ENCODE measurements at places on chromosomes 4 and X.

DNA sequence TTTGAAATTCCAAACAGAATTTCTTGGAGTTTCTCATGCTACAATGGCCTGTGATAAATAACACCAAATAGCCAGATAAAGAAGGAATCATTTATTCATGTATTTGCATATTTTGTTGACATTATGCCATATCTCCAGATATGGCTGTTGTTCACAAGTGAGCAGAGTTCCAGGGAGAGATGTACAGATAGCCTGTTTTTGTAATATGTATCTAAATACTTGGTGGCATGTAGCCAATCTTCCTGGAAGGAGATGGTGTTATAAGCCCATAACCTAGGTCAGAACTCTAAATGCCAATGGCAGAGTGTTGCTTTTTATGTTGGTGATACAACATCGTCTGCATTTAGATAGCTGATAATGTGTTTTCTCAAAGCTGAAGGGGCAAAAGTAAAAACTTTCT is 292.2 kb downstream of the FBXO8 start:
- DNase-seq = no peak

DNA sequence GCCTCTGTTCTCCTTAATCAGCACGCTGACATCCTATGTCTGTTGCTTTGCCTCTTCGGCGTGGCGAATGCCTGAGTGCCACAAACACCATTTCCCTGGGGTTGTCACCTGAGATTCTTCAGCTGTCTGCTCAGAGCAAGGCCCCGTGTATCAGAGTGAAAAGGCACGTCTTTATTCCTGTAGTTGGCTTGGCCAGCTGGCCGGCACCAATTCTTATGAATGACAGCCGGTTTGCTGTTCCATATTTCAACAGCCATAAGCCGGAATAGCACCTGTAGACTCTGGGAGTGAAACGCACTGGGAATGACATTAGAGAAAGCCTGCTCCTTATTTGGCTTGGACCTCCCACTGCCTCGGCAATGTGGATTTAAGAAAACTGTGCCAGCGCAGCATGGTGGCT is 89.3 kb downstream of the MGST2 start:
- DNase-seq = no peak

DNA sequence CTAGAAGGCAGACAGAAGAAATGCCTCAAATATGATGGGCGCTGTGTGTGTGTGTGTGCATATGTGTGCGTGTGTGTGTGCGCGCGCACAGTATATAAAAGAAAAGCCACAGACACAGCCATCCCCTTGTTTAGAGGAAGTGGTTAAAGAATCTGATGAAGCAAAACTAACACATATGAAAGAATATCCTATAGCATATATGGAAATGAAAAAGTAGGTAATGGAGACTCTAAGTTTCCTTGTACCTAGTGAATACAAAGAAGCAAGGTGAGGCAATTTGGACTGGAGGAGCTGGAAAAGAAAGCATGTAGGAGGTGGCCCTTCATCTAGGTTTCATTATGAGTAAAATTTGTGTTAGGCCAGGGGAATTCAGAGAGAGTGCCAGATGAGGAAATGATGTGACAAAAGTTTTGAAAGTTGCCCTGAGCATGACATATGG is 58.6 kb upstream of the MCF2 start:
- DNase-seq = no peak

- no peak for DNase-seq
Measured at GRCh38 chr4:125316791-125317524, 2.2 kb downstream of the FAT4 start.
